Right renal pelvis (tissue), 4 donors: ENCODE measurements at places on chromosomes 7 and 10.

- DNase-seq: no peak
Measured at GRCh38 chr10:104835422-104835821, 194.3 kb downstream of the SORCS3 start.

GRCh38 chr7:4042402-4043045 lies 639.6 kb upstream of the FOXK1 start:
- no peak for DNase-seq

DNA sequence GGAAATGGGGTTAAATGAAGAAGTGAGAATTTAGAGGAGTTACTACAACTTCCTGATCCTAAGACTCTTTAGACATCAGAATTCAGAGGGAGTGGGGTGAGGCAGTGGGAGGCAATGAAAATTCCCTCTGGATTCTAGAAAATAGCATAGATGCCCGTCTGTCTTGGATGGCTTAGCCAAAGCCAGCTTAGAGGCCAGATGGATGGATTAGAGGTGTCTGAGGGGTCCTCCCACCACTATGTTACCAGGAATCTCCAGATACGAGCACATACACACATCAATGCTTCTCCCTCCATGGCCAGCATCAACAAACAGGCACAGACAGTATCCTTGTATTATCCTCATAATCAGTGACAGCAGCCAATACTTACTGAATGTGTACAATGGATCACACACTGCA lies 418.1 kb downstream of the PLXNA4 start:
- DNase-seq: no peak

DNA sequence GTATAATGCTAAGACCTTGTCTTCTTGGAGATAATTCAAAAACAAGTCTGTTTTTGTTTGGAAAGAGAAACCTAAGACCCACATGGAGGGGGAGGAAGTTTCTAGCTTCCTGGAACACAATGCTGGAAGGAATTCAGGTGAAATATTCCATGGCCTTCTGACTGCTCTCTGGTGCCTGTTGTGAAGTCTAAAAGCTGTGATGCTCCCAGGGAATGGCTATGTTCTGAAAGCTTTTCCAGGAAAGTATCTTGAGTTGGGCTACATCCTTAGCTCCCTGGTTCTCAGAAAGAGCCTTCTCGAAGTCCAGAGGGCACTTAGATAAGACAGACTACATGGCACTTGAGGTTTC lies 12.5 kb upstream of the PFKP start:
- no peak for DNase-seq

- DNase-seq: no peak
Measured at GRCh38 chr10:79436066-79436849, 9.2 kb downstream of the ZCCHC24 start.

GRCh38 chr7:90951986-90952954 lies 312.0 kb upstream of the FZD1 start:
- DNase-seq: no peak
